ENCODE measurements at places on chromosomes 7 and 10.

DNA sequence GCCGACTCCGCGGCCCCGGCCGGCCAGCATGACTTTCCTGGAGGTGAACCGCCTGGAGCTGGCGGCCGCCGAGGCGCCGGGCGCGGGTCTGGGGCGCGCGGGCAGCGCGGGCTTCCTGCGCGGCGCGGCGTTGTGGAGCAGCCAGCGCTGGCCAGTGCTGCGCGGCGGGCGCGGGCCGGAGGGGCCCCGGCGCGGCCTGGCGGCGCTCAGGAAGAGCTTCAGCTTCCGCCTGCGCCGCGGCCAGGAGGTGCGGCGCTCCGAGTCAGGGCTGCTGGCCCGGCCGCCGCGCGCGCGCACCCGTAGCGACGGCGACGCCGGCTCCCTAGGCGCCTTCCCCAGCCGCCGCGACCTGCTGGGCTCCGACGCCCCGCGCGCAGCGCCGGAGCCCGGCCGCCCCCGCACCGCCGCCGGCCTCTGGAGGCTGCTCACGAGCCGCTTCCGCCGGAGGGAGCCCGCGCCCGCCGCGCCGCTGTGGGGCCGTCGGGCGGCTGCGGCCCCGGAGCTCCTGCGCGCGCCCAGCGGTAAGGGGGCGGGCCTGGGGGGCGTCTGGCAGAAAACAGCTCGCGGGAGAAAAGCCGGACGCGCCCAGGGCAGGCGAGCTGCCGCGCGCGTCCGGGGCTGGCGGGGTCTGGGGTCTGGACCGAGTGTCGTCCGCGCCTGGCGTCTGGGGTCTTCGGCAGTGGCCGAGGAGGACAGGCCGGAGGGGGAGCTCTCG is 29.0 kb downstream of the AGAP3 start:
- DNase-seq: peak; percentile 70

DNA sequence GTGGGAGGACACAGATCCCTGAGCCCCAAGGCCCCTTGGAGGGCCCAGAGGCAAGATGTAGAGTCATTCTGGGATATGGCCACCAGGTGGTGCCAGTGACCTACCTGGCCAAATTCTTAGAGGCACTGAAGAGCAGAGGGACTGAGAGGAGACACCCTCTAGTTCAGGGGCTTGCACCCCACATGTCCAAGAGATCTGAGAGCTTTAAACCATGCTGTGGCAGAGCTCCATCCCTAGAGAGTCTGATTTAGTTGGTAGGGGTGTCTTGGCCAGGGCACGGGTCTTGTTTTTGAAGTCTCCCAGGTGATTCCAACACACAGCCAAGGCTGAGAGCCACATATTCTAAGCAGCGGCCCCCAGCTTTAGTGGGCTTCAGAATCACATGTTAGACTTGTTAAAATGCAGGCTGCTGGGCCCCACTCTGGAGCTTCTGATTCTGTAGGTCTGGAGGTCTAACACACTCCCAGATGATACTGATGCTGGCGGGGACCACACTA is 52.5 kb downstream of the PRF1 start:
- peak; percentile 68 for DNase-seq

DNA sequence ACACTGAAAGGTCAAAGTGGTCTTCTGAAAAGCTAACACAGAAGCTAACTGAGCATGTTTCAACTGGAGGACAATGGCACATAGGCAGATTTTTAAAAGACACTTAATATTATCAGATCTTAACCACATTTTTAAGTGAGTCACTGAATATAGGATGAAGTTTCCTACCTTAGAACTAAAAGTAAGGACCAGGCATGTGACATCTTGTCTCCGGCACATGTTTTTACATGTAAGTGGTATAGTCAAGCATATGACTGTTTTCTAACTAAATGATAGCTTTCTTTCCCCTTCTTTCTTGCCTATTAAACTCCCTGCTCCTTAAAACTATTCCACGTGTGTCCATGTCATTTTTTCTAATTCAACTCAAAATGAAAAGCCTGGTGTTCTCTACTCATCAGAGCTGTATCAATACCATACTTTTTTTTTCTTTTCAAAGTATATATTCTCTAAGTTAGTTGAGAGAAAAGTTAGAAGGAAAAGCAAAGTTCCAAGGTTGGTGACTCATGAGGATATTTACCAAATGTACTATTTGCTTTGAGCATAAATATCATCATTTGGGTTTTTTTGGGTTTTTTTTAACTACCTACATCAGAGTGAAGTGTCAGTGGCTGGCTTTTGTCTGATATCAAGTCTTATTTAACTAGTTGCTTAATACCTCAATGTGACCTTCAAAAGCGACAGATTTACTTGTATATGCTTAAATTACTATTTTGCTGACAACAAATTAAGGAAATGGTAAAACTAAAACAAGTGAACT is 127.5 kb downstream of the CRPPA start:
- DNase-seq: peak; percentile 2

DNA sequence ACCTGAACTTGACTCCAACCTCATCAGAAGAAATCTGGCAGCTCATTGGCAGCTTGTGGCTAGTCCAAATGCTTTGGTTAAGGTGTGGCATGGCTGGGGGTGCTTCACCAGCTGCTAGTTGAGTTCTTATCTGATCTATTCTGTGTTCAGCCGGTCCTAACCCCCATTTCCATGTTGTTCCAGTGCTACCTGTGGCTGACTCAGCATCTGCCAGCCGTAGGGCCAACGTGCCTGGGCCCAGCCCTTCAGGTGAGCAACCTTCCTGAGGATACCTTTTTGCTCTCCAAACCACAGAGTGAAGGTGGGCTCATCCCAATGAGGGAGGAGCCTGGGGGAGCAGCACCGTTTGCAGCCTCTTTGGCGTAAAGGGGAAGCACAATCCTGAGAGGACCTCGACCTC is 46.8 kb upstream of the C10orf120 start:
- no peak for DNase-seq

DNA sequence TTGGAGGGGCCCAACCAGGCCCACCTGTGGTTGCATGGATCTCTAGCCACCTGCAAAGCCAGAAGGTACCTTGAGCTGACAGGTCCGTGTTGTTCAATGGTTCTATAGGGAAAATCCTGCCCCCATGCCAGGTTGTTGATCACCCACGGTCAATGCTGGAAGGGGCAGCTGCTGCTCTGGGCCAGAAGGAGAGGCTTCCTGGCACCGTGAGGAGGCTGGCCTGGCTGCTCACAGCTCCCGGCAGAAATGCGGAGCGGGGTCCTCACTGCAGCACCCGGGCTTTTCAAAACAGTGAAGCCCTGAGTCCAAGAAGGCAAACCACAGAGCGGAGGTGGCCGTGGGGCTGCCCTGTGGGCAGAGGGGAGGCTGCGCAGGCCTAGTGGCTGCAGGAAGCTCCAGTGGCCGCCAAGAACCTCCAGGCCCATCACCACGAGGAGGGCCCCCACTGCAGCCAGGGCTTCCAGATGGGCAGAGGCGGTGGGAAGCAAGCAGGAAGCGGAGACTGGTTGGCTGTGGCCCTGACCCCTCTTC is 25.0 kb upstream of the GPR146 start:
- DNase-seq: no peak

- no peak for DNase-seq
Observed at GRCh38 chr7:127151379-127151778, 101.4 kb downstream of the GRM8 start.

DNA sequence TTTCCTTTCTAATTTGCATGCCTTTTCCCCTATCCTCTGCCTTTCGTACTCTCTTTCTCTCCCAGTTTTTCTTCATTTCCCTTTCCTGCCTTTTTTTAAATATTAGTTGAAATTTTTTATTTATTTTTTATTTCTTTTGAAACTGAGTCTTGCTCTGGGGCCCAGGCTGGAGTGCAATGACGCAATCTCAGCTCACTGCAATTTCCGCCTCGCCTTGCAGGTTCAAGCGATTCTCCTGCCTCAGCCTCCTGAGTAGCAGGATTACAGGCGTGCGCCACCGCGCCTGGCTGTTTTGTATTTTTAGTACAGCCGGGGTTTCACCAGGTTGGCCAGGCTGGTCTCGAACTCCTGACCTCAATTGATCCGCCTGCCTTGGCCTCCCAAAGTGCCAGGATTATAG is 20.0 kb upstream of the HUS1 start:
- DNase-seq: no peak

Data from GM23248 (cell line).